ENCODE measurements at places on chromosomes 3 and 15.

DNA sequence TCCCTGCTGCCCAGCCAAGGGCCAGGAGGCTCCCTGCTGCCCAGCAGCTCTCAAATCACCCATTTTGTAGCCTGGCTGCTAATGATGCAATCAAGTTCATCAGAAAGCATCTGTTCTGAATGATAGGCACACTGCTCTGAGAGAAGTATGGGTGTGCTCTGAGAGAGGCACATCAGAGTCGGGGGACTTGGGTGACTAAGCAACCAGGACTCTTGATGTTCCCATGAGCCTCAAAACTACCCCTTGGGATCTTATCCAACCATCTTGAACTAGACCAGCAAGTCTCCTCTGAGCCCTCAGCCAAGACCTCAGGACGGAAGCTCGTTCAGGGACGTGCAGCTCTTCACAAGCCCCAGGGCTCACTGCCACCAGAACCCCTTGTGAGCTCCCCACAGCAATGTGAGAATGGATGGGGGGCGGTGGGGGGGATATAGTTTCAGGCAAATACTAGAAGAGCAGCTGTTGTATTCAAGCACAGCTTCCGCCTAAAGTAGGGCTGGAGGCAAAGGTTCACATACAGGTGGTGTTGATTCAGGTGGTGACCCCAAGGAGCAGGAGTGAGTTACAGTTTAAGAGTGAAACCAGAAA, 52.2 kb upstream of the HES1 start:
- no peak for DNase-seq

DNA sequence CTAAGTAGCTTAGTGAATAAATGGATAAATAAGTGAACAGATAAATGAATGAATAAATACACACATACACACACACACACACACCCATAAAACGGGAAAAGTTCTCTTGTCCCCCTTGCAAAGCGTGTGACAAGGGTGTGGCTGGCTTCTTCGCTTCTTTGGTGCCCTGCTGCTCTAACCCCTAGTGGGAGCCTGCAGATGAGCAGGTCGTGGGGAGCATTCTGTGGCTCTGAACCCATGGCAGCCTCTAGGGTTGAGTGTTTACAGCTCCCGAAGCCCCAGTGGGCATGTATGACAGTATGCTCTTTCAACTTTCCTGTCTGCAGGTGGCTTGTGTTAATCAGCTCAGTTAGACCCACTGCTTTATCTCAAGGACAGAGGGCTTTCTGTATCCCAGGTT, 582.3 kb downstream of the EDEM1 start:
- no peak for DNase-seq

DNA sequence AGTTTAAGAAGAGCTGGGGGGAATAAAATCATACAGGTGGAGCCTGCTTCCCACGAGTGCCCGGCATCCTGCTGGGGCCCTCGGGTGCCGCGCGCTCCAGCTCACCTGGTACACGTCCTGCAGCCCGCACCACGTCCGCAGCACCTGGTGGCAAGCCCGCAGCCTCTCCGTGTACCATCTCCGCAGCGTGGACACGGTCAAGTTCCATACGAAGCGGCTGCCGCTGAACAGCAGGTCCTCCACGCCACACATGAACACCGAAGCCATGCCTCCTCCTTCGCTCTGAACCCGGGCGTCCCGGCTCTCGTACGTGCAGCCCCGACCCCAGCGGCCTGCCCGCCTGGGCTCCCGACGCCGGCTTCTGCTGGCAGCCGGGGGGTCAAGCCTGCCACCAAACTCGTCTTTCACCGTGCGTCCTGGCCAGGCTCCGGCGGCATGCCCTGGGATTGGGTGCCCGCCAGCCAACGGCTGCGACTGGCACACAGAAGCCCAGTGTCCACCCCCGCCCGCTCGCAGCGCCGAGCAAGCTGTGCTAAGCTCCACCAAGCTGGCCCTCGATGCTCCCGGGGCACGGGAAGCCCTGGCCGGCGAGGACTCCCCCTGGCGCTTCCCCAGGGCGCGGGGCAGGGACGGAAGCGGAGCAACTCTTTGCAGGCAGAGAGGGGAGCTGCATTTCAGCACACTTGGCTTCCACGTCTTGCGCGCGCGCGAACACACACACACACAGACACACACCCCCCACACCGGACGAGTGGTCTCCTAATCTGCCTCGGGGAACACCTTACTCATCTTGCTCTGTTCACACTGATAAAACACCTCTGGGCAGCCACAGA, at the start of gene FRMD4B:
Gene FRMD4B (minus strand): TSS at position 366 of the 833 bp plus-strand sequence. CDS start 99 bp downstream, at position 267.
- DNase-seq: no peak

- DNase-seq: no peak
Observed at GRCh38 chr3:131716007-131716406, 213.2 kb upstream of the MRPL3 start.

DNA sequence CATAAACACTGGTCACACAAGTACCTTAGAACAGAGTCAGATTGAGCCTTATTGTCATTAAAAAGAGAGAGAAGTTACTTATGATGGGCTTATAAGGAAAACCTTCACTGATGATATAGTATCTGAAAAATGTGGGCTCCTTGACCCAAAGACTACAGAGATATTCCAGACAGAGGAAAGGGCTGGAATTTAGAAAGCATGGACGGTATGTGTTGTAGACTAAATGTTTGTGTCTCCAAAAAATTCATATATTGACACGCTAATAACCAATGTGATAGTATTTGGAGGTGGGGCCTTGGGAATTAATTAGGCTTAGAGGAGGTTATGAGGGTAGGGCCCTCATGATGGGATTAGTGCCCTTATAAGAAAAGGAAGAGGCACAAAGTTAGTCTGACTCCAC, 61.0 kb upstream of the DAZL start:
- no peak for DNase-seq

DNA sequence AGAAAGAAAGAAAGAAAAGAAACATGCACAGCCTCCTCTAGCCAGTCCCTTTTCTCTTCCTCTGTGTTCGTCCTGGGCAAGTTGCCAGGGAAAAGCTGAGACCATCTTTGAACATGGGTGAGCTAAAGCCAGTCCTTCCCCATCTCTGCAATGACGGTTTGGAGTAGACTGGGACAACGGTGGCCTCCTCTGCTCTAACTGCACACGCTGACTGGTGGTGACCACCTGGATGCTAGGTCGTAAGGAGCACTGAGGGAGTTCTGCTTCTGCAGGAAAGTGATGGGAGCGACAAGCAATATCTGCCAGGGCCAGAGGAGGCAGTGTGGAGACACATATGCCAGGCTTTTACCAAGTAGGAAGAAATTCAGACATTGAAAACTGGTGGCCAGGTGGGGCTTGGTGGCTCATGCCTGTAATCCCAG, 111.7 kb downstream of the NUP210 start:
- no peak for DNase-seq

DNA sequence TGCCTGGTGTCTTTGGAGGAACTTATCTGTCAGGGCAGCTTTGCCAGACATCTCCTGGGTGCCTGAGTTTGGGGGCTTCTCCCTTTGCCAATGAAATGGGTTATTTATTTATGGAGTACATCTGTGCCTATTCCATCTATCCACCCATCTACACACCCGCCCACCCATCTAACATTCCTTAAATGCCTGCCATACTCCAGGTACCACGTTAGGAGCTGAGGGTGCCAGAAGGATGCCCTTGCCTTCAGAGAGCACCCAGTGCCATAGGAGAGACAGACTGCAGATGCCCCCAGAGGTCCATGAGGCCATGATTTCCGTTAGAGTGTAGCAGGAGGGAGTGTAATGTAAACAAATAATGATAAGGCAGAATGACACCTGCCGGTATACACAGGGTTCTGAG, 21.8 kb upstream of the KIF23 start:
- DNase-seq: no peak

DNA sequence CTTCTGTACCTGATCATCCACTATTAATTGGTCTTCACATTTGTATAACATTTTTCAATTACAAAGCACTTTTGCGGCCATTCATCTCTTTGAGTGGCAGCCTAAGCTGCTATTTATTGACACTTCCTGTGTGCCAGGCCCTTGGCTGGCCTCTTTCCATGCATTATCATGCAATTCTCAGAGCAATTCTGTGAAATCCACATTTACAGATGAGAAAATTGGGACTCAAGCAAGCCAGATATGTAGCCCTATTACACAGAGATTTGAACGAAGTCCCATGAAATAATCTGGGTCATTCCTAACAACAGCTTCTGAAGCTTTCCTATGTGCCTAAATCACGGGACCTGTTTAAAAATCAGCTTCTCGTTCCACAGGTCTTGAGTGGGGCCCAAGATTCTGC, 17.4 kb downstream of the SLC6A1 start:
- DNase-seq: no peak

- peak; percentile 24 for DNase-seq
Observed at GRCh38 chr3:134249935-134250716, 533 bp downstream of the RYK start.

DNA sequence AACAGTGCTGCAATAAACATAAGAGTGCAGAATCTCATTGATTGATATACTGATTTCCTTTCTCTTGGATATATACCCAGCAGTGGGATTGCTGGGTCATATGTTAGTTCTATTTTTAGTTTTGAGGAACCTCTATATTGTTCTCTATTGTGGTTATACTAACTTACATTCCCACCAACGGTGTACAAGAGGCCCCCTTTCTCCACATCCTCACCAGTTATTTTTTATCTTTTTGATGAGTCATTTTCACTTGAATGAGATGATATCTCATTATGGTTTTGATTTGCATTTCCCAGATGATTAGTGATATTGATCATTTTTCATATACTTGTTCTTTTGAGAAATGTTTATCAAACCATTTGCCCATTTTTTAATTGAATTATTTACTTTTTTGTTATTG, 12.4 kb upstream of the IREB2 start:
- DNase-seq: no peak

DNA sequence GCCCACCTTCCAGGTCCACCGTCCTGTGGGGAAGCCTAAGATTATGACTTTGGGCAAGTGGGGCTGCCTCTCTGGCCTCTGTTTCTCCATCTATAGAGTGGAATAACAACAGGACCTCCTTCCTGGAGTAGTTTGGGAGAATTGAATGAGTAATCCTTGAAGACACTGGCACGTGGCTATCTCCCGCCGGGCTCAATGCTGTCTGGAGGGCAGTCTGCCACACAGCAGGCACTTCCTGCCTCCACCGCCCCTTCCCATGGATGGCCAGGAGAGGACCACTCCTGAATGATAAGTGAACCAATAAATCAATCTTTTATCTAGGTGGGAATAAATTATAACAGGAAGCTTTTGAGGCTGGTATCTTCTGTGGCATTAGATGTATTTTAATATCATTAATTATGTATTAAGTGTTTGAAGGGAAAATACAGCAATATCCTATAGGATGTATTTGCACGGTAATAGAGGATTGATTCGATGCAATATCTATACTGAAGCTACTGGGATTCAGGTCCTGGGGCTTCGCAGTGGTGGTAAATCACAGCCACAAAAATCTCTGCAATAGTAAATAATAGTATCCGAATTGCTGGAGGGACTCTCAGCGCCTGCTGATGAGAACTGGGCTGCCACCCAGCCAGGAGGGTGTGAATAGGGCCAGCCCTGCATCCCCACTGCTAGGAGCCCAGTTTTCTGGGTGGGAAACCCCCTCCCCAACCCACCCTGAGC, 15.9 kb downstream of the MEGF11 start:
- no peak for DNase-seq

GRCh38 chr3:53069422-53070068, 23.7 kb upstream of the SFMBT1 start:
- no peak for DNase-seq

- peak; percentile 21 for DNase-seq
Observed at GRCh38 chr3:194395778-194396538, 3.1 kb downstream of the GP5 start.

DNA sequence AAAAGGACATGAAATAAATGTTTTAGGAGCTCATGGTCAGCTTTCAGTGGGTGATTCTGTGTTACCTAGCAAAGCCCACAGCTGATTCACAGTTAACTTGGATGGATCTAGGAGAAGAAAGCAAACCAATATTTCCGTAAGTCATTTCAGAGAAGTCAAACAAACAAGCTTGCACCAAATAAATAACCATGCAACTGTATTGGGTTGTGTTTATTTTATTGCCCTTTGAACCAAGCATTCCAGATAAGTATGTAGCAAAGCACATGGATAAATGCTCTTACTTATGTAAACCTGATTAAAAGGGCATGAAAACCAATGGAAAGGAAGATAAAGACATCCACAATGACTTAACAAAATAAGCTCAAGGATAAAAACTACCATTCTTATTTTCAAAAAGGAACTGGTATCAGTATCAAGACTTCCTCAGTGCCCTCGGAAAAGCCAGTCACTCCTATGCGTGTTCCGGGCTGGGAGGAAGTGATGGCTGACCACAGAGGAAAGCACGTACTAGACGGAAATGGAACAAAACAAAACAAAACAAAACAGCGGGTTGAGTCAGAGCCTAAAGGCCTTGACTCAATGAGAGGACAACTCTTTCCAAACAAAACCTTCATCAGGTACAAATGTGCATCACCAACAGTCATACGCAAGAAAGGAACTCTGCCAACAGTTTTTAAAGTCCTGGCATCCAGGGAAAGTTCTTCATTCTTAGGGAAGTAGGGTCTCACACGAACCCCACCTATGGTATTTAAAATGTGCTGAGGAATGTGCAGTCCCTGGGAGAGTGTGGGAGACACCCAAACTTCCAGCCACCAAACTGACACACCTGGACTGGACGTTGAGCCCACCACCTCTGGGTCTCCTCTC, 103.3 kb downstream of the SNRK start:
- peak; percentile 50 for DNase-seq

DNA sequence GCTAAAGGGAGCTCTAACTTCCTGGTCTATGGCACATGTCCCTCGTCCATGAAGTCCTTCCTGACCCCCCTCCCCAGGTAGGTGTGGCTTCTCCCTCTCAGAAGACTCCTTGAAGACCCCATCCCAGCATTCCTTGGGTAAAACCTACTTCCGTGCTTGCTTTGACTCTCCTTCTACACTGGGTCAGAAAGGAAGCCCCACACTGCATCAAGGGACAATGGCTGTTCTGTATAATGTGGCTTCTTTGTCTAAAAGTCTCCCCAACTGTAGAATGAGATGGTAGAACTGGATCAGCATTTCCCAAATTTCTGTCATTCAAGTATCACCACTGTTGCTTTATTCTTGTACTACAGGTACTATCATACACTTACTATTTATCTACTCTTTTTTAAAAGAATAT, 3.9 kb upstream of the DNAJA4 start:
- no peak for DNase-seq

DNA sequence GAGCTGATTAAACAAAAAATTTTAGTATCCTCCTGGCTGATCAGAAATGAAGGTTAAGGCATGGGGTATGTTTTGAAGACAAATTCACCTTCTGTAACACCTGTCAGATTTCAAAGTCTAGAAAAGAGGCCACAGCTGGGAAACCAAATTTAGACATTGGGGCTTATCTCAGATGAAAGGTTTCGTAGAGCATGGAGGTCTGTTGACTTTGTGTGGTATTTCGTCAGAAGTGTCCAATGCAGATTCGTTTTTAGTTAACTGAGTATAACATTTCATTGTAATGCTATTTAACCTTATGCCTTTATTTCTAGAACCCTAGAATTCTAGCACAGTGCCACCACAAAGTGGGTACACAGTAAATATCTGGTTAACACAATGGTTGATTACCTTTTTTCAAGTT, 61.7 kb downstream of the FNDC3B start:
- no peak for DNase-seq
